Choroid plexus epithelial cell (primary cell): ENCODE measurements at places on chromosomes 3 and 15.
A peak's percentile ranks its signal among the peaks of the same experiment; 100 is the strongest.

DNA sequence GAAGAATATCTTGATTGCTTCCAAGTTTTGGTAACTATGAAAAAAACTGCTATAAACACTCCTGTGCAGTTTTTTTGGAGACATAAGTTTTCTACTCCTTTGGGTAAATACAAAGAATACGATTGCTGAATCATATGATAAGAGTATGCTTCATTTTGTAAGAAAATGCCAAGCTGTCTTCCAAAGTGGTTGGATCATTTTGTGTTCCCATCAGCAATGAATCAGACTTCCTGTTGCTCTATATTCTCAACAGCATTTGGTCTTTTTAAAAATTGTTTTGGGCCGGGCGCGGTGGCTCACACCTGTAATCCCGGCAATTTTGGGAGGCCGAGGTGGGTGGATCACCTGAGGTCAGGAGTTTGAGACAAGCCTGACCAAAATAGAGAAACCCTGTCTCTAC is 14.5 kb downstream of the BTD start:
- peak; percentile 83 for DNase-seq

- no peak for DNase-seq
These were observed 21.1 kb upstream of the GYG1 start for GRCh38 chr3:148970271-148970670.

- no peak for DNase-seq
These were observed 170.5 kb upstream of the TGFBR2 start for GRCh38 chr3:30435861-30436331.

GRCh38 chr3:70218471-70218870 is 94.0 kb downstream of the MDFIC2 start:
- DNase-seq = no peak

GRCh38 chr3:150014782-150015181 is 44.1 kb upstream of the PFN2 start:
- DNase-seq = no peak

- no peak for DNase-seq
These were observed 428.5 kb upstream of the SEMA6D start for GRCh38 chr15:47288794-47289193.

GRCh38 chr15:67906382-67906781 is 66.5 kb upstream of the RNU6-1 start:
- DNase-seq = peak; percentile 67
